ENCODE measurements at places on chromosomes 3 and 15.

- peak; percentile 22 for DNase-seq
Observed at GRCh38 chr3:52055537-52056351, 627 bp downstream of the DUSP7 start.

DNA sequence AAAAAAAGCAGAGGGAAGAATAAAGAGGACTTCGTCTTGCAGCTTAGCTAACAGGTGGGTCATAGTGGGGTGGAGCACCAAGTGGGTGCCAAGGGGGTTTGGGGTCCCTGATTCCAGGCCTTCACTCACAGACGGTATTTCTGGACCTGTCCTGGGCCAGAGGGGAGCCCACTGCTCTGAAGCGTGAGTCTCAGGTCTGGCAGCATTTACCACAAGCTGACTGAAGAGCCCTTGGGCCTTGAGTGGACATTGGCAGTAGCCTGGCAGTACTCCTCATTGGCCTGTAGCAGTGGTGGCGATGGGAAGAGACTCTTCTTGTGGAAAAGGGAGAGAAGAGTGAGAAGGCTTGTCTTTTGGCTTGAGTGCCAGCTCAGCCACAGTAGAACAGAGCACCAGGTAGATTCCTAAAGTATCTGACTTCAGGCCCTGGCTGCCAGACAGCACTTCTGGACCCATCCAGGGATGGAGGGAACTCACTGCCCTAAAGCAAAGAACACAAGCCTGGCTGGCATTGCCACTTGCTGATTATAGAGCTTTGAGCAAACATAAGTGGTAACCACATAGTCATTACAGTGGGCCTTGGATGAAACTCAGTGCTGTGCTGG lies 72.9 kb downstream of the GLDN start:
- no peak for DNase-seq

DNA sequence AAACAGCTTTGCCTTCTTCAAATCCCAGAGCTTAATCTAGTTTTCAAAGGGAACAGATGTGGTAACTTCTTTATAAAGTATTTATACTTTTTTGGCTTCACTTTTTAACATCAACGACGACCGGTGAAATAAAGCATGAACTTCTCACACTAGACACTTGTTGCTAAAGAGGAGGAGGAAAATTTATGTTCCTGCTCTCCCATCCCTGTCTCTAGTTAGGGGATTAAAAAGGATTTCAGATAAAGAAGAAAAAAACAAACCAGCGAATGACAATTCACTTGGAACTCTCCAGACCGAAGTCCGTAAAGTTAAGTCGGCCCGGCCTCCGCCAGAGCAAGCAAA lies 672 bp downstream of the NEDD4 start:
- no peak for DNase-seq

DNA sequence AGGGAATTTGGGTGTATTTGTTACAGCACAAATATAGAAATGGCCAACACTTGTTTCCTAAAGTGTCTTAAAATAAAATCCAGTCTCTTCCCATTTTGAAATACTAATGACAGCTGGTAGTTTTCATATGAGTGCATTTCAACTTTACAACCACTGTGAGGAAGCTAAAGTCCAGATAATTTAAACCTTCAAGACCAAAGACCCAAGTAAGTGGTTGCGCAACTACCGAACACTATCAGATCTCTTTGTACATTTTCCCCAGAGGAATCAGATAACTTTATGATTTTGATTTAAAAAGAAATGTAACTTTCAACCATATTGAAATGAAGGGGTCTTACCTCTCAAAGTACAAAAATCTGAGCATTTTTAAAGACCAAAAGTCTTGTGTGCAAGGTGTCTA lies 14.3 kb downstream of the BCL2L10 start:
- DNase-seq = no peak

GRCh38 chr3:47404955-47405790 lies 24.4 kb downstream of the PTPN23 start:
- no peak for DNase-seq
